ENCODE measurements at places on chromosomes 16 and 17.

GRCh38 chr17:305090-305976, 47.3 kb downstream of the RPH3AL start:
- DNase-seq = no peak

DNA sequence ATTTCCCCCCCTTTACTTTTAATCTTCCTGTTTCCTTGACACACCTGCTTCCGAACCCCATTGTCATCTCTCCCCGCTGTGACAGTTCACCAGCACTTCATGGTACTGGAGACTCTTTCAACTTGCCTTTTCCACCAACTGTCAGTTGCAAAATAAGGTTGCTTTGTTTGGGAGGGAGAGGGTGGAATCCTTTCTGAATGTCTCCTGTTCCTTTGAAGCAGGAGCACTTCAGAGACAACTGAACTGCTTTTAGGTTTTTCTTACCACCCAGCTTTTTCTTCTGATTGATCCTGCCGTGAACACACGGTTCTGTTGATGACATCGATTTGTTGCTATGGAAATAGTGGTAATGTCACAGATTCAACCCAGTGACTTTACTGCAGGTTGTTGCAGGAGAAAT, 42.0 kb downstream of the RPA1 start:
- no peak for DNase-seq

DNA sequence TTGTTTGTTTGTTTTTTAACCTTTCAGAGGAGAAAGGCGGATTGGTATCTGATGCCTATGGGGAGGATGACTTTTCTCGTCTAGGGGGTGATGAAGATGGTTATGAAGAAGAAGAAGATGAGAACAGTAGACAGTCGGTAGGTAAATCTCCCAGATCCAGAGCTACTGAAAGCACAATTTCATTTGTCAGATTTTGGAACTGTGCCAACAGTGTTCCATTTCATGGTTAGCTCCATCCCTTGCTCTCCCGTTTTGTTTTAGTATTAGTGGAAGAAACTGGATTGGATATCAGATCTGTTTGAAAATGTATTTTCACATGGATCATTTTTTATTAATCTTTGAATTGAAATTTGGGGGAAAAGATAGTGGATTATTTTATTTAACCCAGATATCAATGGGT, 1.4 kb downstream of the SAP30BP start:
- no peak for DNase-seq

DNA sequence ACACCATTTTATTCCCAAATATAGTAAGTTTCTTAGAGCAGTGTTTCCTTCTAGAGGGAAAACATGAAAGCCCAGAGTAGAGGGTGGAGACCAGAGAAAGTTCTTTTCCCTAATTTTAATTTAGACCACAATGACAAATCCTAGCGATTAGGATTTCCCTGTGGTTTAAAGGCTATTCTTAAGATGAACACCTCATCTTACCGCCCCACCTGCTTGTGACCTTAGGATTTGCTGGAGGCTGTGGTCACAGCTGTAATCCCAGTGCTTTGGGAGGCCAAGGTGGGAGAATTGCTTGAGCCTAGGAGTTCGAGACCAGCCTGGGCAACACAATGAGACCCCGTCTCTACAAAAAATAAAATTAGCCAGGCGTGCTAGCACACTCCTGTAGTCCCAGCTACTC, 51.1 kb downstream of the GPRC5B start:
- DNase-seq = no peak

GRCh38 chr17:69857412-69857835, 217.6 kb upstream of the KCNJ16 start:
- no peak for DNase-seq

- DNase-seq = no peak
These were observed 560.6 kb downstream of the CDH13 start for GRCh38 chr16:83187405-83187804.

DNA sequence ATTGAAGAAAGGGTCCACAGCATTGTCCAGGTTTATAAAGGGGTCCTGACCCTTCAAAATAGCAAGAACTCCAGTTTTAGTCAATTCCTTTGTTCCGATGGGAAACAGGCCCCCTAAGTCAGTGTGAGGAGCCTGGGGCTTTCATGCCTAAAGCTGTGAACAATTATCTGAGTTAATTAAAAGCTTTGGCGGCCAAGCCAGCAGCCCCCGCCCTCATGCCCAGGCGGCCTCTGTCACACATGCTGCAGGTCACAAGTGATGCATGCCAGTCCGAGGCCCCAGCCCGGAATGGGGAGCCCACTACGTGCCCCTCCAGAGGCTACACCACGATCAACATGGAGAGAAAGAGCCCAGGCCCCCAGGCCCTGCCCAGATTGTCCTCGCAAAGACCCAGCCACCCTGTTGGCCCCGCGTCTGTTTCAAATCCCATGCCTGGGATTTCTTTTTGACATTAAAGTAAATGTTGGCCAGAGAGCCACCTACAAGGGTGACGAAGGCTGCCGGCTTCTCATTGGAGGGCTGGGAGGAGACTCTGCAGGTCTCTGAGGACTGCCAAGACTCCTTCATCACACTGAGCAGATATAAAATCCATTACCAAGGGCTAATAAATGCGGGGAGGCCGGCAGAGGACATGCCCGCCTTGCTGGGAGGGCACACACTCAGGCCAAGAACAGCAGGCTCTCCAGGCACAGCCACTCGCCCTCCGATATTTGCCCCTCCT, 14.5 kb upstream of the PITPNM3 start:
- DNase-seq = peak; percentile 29

DNA sequence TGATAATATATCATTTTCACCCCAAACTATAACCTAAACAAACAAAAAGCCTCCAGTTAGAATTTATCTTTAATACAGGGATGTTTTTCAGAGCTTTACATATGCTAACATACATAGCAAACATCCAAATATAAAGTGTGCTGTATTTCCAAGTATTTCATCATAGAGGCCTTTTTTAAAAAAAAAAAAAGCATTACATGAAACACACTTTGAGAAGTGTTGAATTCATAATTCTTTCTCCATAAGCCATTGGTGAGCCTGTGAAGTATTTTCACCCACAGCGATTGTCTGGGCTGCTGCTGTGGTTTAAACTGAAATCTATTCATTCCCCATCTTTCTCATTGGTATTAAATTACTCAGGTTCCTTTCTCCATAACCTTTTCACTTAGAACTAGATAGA, 503.4 kb upstream of the CDH8 start:
- DNase-seq = no peak

- no peak for DNase-seq
These were observed 50.5 kb upstream of the SALL1 start for GRCh38 chr16:51201604-51202003.

All from NCI-H1092 (cell line).